Psoas muscle (tissue), 8 donors: ENCODE measurements at places on chromosomes 3 and 15. TPM values are rescaled to one million over a fixed set of nuclear protein-coding genes. Genes with fewer than 3 reads are reported as not detected.

PEAK1 gene
- total RNA-seq = 25.8 TPM

TMOD2 gene
- 2.1 TPM for total RNA-seq

SPTSSB gene
- not detected for total RNA-seq

CHRM5 gene
- total RNA-seq = not detected

FGD5 gene
- total RNA-seq = 7.8 TPM

GOLGA8J gene
- 0.34 TPM for total RNA-seq

PLOD2 gene
- 9.1 TPM for total RNA-seq

MAP6D1 gene
- total RNA-seq = 7.3 TPM

MESP2 gene
- total RNA-seq = not detected

KCNAB1 gene
- 0.74 TPM for total RNA-seq

PCSK6 gene
- 18.2 TPM for total RNA-seq

GOLGA8F gene
- not detected for total RNA-seq

SLC28A1 gene
- total RNA-seq = 0.23 TPM

TSPAN3 gene
- total RNA-seq = 215 TPM

ZNF662 gene
- 3.5 TPM for total RNA-seq

MCF2L2 gene
- 0.39 TPM for total RNA-seq

EXD1 gene
- total RNA-seq = not detected

CLDN16 gene
- not detected for total RNA-seq

FBXW12 gene
- total RNA-seq = not detected

NMD3 gene
- 44.2 TPM for total RNA-seq

SEMA6D gene
- 3.5 TPM for total RNA-seq

TNFAIP8L3 gene
- 0.61 TPM for total RNA-seq

ZPLD1 gene
- total RNA-seq = 0.50 TPM

CPNE4 gene
- total RNA-seq = not detected

TP63 gene
- total RNA-seq = 83.0 TPM

GRAMD1C gene
- 0.68 TPM for total RNA-seq

HCN4 gene
- not detected for total RNA-seq

ACAN gene
- total RNA-seq = 0.06 TPM

NUSAP1 gene
- 2.3 TPM for total RNA-seq

CLSTN2 gene
- total RNA-seq = 1.5 TPM

CNTN4 gene
- 1.9 TPM for total RNA-seq

B3GNT5 gene
- 72.7 TPM for total RNA-seq

TIGIT gene
- 0.46 TPM for total RNA-seq
